Activated naive CD8-positive, alpha-beta T cell treated with anti-CD3 and anti-CD28 coated beads for 36 hours (primary cell): ENCODE measurements at places on chromosomes 13 and 19.

- H3K36me3 ChIP-seq = peaks cover 14% of the 10 kb centered on the region
- H3K4me3 ChIP-seq = peak overlapping the region; percentile 89
- H3K27me3 ChIP-seq = no peaks in the 10 kb centered on the region
- peaks cover 17% of the 10 kb centered on the region for H3K4me1 ChIP-seq
- H3K27ac ChIP-seq = peak overlapping the region; percentile 100
Observed at GRCh38 chr13:32314271-32315237, 609 bp downstream of the ZAR1L start.

DNA sequence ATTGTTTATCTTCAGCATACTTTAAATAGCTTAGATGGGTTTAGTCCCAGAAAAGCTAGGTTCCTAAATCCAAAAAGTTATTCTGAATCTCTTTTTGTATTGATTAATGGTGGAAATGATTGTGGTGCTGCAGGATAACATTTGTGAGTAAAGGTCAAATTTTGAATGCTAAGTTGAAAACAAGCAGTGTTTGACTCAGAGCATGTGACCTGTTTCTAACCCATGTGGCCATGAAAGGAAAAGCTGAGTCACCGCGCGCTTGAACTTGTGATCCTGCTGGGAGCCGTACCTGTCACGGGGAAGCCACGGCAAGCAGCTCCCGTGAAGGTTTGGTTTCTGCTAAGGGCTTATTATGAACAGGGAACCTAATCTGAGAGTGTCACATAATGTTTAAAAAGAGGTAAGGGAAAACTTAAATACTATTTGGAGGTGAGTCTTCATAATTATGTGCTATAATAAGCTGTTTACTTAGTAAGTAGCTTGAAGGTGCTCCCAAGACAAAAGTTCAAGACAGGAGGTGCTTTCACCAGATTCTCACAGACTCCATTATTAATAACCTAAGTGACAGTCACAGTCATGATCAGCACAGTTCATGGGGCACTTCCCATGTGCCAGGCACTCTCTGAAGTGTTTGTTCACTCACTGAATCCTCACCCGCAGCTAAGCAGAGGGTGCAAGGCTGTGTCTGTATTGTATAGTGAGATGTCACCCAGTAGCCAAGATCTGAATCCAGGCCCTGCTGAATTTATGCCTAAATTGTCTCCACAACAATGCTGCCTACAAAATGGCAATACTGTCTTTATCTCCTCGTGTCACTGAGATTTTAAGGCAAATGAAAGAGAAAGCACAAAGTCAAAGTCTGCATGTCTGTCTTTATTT lies 286.5 kb downstream of the MYO16 start:
- H3K4me3 ChIP-seq = peak overlapping the region; percentile 69
- peaks cover 12% of the 10 kb centered on the region for H3K27me3 ChIP-seq
- peak; percentile 84 for DNase-seq
- peaks cover 14% of the 10 kb centered on the region for H3K4me1 ChIP-seq
- no peaks in the 10 kb centered on the region for H3K36me3 ChIP-seq

- no peaks in the 10 kb centered on the region for H3K27me3 ChIP-seq
- H3K36me3 ChIP-seq = no peaks in the 10 kb centered on the region
- DNase-seq = no peak
- no peak overlapping the region for H3K27ac ChIP-seq
- no peak overlapping the region for H3K4me3 ChIP-seq
Observed at GRCh38 chr19:46533078-46533620, 37.5 kb upstream of the PNMA8B start.

- H3K27me3 ChIP-seq = no peaks in the 10 kb centered on the region
- H3K4me3 ChIP-seq = peak overlapping the region; percentile 67
- peak; percentile 35 for DNase-seq
- H3K27ac ChIP-seq = peak overlapping the region; percentile 94
- H3K36me3 ChIP-seq = peaks cover 38% of the 10 kb centered on the region
Observed at GRCh38 chr13:40982772-40983171, 36.3 kb downstream of the ELF1 start.

- no peak overlapping the region for H3K27ac ChIP-seq
- no peaks in the 10 kb centered on the region for H3K27me3 ChIP-seq
- no peaks in the 10 kb centered on the region for H3K36me3 ChIP-seq
- H3K4me3 ChIP-seq = no peak overlapping the region
Observed at GRCh38 chr19:22335716-22336115, 49.5 kb downstream of the ZNF729 start.

GRCh38 chr19:47225746-47226425 lies 5.1 kb downstream of the BBC3 start:
- peak overlapping the region; percentile 85 for H3K27ac ChIP-seq
- H3K4me3 ChIP-seq = no peak overlapping the region
- DNase-seq = peak; percentile 89
- H3K4me1 ChIP-seq = peaks cover 13% of the 10 kb centered on the region

DNA sequence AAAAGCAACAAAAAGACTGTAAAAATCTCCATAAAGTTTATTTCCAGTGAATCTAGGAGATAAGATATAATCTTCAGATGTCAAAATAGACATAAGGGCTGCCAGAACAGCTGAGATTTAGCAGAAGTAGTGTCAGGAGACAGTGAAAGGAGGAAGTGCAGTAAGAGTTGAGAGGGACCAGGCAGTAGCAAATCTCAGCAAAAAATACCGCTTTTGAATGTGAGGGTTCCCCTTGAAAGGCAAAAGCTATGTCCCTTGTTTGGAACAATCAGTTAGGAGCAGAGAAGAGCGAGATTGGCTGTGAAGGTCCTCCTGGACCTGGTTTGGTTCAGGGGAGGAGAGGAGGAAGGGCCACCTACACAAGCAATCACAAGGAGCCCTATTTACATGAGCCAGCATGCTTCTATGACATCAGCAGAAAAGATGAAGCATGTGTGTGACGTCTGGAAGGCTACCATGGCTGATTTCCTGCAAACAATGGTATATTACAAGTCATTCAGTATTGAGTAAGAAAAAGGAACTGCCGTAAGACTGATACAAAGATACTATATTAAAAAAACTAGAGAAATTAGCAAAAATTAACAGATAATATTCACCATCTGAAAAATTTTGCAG lies 98.9 kb upstream of the SIAH3 start:
- DNase-seq = no peak
- H3K27me3 ChIP-seq = no peaks in the 10 kb centered on the region
- peaks cover 2% of the 10 kb centered on the region for H3K4me1 ChIP-seq
- no peak overlapping the region for H3K27ac ChIP-seq

DNA sequence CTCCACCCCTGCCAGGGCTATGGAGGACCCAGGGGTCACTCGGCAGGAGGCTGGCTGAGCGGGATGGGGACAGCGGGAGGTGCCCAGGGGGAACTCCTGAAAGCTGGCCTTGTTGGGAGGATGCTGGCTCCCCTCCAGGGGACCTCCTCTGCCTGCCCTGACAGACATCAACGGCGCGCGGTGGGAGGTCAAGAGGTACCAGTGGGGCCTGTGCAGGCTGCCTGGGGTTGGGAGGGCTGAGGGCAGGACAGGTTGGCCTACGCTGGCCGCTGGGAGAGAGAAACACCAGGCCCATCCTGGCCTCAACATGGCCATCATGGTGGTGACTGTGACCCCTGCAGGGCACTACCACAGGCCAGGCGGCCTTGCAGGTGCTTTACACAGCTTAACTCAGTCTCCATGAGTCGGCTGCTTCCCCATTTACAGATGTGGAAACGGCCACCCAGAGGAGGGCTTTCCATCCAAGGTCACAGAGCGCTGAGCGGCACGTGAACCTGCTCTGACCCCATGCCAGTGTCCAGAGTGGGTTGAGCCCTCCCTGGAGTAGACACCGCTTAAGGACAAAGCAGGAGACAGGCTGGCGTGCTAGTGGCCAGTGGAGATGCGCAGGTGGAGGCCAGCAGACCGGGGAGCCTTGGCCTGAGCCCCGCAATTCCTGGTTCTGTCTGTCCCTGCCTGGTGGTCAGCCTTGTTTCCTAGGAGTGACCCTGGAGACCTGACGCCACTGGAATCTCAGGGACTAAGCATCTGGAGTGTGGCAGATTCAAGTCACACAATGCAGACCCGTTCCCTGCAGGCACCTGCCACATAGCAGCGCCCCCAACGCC lies 27.6 kb downstream of the CEBPG start:
- H3K36me3 ChIP-seq = no peaks in the 10 kb centered on the region
- no peak for DNase-seq
- no peaks in the 10 kb centered on the region for H3K4me1 ChIP-seq
